ENCODE measurements at places on chromosomes 5 and 9. TPM values are rescaled to one million over a fixed set of nuclear protein-coding genes. Genes with fewer than 3 reads are reported as not detected.

The ODF2 gene
- 15.7 TPM for polyA plus RNA-seq

The PCDHB12 gene
- polyA plus RNA-seq: not detected

DNA sequence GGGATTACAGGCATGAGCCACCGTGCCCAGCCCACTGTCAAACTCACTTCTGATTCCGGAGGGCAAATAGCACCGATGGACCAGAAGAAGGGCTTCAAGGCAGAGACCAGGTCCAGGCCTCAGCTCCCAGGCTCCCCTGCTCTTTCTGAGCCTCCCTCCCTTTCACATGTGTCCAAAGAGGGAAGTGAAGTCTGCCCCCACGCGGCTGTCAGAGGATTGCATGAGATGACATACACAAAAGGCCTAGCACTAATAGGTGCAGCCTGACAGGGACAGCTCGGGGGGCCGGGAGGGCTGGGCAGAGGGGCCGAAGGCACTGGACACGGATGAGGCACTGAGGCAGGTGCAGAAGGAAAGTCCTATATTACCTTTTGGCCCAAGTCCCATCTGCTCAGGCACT, 16.1 kb downstream of the FBP1 start:
- no peak overlapping the region for H3K4me3 ChIP-seq
- no peaks in the 10 kb centered on the region for H3K4me1 ChIP-seq
- no peak for DNase-seq
- no peaks in the 10 kb centered on the region for H3K27me3 ChIP-seq
- no peaks in the 10 kb centered on the region for H3K36me3 ChIP-seq

The ESM1 gene
- not detected for polyA plus RNA-seq

GRCh38 chr5:100647461-100648230, 112.5 kb downstream of the FAM174A start:
- no peak overlapping the region for H3K4me3 ChIP-seq
- H3K27me3 ChIP-seq: no peaks in the 10 kb centered on the region
- DNase-seq: no peak

DNA sequence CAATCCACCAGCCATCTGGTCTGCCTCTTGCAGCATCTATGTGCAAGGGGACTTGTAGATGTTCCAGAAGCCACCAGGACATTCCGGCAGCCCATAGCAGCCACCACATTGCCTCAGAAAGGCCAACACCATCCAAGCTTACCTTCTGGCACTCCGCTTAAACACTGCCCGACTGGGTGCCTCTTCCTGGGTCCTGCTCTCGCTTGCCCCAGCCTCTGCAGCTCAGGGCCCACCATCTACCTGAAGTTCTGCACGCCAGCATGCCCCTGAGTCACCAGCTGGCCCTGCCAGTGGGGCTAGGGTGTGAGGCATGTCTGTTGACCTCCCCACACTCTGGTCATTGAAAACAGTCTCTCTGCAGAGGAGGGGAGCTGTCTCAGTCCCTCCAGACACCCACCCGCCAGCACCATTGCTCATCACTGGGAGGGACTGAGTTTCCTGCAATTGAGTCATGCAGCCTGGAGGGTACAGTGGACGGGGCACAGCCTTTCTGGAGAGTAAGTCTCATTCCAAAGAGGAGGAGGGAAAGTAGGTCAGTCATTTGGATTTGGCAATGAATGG, 16.9 kb upstream of the COL5A1 start:
- H3K36me3 ChIP-seq: no peaks in the 10 kb centered on the region
- no peak for DNase-seq
- no peak overlapping the region for H3K27ac ChIP-seq
- H3K4me3 ChIP-seq: no peak overlapping the region
- no peaks in the 10 kb centered on the region for H3K4me1 ChIP-seq

The SPATA31D1 gene
- polyA plus RNA-seq: not detected

The C9orf78 gene
- 175 TPM for polyA plus RNA-seq

The NR4A3 gene
- polyA plus RNA-seq: not detected

All from naive thymus-derived CD4-positive, alpha-beta T cell (primary cell).